Head of caudate nucleus (tissue), 42 donors: ENCODE measurements at places on chromosomes 1 and 21.

DNA sequence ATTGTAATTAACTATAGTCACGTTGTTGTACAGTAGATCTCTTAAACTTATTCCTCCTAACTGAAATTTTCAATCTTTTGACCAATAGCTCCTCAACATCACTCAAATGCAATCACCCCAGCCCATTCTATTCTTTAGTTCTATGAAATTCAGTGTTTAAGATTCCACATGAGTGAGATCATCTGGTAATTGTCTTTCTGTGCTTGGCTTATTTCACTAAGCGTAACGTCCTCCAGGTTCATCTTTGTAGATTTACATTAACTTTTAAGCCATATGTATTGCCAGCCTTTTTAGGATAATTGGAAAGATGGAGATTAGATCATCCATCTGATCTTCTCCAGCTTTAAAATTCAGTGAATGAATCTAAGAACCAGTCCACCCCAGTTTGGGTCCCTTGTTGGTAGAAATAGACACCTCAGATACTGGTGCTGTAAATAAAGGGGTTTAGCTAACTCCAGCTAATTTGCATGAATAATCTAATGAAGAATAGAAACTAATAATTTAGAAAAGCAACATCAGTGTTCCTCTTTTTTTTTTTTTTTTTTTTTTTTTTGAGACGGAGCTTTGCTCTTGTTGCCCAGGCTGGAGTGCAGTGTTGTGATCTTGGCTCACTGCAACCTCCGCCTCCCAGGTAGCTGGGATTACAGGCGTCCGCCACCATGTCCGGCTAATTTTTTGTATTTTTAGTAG is 7.0 kb downstream of the S100A10 start:
- DNase-seq: no peak

DNA sequence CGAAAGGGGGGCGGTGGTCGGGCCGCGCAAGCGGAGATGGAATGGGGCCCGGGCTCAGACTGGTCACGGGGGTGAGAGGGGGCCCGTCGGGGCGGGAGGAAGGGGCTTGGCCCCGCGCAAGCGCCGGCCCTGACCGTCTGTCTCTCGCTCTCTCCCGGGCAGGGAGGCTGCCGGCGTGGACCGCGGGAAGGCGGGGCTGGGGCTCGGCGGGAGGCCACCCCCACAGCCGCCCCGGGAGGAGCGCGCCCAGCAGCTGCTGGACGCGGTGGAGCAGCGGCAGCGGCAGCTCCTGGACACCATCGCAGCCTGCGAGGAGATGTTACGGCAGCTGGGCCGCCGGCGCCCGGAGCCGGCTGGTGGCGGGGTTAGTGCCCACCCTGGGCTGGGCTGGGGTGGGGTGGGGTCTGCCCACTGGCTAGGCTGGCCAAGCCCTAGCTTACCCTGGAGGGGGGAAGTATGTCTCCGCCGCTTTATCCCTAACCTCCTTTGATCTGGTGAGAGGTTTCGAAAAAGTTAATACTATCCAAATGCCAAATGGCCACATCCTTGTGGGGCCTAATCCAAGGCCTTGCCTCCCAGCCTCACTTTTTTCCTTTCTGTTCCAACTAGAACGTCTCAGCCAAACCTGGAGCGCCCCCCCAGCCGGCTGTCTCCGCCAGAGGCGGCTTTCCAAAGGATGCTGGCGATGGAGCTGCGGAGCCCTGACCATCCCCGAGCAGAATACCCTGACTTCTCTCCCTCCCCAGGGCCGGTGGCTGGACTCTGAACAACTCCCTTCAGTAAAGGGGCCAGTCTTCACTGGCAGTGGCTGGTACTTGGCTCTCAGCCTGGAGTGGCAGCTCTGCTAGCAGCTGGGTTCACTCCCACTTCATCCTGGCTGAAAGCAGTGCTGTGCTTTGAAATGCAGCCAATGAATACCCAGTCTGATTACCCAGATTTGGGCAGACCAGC is 636 bp upstream of the YRDC start:
- peak; percentile 92 for DNase-seq

GRCh38 chr1:204199579-204199978 is 3.3 kb upstream of the KISS1 start:
- DNase-seq: no peak

DNA sequence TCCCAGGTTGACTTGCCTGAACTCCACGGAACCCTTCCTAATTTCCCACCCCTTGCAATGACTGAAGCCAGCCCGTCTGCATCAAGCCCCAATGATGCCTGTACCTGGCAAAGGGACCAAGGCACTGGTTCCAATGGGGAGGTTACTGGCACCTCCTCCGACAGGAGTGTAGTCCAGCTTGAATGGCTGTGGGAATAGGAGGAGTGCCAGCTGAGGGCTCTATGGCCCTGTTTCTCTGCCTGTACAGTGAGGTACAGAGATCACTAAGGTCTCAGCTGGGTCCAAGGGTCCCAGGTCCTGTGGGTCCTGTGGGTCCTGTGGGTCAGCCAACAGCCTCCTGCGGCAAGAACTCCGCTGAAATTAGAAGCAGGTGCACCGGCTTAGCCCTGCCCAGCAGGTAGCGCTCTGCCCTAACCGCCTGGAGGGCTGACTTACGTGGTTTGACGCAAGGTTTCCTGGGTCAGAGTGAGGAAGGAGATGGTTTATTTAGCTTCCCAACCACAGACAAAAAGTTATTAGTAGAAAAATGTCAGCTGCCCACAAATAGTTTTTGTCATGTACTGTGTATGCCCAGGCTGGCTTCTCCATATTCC is 9.9 kb upstream of the SPRR4 start:
- DNase-seq: peak; percentile 5

- peak; percentile 49 for DNase-seq
Measured at GRCh38 chr1:20480243-20480944, 5.6 kb downstream of the CAMK2N1 start.

- DNase-seq: no peak
Measured at GRCh38 chr1:161046605-161047228, 940 bp upstream of the USF1 start.

- no peak for DNase-seq
Measured at GRCh38 chr1:84450910-84451309, 28.2 kb upstream of the RPF1 start.

DNA sequence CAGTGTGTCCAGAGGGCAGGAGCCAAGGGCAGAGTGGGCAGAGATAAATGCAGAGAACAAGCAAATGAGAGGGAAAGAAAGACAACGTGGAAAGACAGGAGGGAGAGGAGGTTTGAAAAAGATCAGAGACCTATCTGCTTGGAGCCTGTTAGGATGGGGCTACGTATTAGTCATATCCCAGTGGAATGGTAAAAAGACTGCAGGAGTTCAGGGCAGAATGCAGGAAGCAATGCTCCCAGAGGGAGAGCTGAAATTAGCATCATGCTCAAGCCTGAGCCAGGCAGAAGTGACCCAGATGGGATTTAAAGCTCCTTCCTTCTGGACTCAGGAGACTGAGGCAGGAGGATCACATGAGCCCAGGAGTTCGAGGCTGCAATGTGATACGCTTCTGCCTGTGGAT is 261.3 kb upstream of the CHRM3 start:
- no peak for DNase-seq
